ENCODE measurements at places on chromosomes 4 and X.

- no peak for DNase-seq
Observed at GRCh38 chrX:74104356-74105015, 199.5 kb upstream of the ZCCHC13 start.

DNA sequence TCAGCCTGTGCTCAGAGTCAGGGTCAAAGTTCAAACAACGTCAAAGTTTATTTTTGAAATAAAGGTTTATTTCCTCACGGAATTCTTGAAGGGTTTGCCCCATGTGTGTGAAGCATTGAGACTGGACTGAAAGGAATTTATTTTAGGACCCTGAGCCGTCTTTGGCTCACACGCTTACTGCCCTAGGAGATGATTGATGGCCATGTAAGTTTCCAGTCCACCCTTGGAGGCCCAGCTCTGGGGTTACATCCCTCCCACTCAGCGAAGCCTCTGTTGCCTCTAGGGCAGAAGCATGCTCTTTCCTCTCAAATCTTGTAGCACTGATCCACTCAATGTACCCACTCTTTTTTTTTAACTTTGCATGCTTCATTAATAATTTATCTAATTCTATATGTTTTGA is 4.5 kb upstream of the NHSL2 start:
- no peak for DNase-seq

DNA sequence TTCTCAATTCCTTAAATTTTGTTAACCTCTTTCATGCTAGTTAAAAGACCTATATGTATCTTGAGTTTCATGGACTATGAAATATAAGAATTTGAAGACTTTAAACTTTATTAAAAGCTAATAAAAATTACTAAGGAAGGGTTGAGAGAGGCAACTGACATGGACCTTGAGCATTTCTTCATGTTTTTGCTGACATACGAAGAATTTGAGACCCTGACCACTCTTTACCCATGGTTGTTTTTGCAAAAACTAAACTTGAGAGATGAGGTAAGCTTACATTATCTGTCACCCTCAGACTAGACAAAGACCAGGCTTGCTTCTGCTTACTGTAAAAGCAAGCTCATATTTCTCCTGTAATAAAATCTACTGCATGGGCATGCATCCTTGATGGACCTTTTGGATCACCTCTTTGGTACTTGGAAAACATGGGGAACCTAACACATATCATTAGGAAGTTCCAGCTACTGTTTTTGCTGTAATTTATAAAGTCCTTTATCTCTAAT is 338.2 kb upstream of the PABPC4L start:
- DNase-seq: no peak

- DNase-seq: no peak
Observed at GRCh38 chr4:1375761-1376322, 28.8 kb downstream of the UVSSA start.

- no peak for DNase-seq
Observed at GRCh38 chr4:205097-205756, 80.9 kb downstream of the ZNF718 start.

DNA sequence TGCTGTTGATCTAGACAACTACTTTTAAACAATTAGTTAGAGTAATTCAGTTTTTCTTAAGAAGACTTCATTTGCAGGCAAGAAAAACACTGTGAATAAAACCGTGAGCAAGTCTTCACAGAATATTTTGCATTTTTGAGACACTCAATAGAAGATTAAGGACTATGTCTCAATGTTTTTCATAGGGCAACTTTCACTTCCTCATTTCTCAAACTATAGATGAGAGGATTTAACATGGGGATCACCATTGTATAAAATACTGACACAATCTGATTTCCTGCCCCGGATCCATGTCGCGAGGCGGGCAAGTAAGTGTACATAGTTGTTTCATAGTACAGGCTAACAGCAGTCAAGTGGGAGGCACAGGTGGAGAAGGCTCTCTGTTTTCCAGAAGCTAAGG is 108.8 kb upstream of the IGSF1 start:
- no peak for DNase-seq

DNA sequence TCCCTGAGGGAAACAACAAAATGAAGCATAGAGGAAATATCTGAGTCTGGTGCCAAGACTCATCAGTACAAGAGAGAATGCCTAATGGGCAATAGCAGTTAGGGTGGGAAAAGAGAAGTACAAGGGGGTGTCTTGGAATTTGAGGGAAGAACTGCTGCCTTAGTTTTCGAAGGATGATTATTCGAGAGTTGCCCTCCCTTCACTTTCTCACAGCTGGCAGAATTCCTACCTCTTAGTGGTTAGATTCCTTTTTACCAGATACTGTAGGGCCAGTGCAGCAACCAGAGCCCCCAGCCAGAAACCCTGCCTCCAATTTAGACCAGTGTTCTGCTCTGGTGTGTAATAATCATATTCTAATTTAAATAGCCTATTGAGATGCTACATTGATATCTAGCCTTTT is 56.5 kb downstream of the NFKB1 start:
- DNase-seq: no peak

GRCh38 chr4:169293343-169294176 is 22.8 kb upstream of the SH3RF1 start:
- DNase-seq: no peak

- no peak for DNase-seq
Observed at GRCh38 chr4:24853142-24853541, 57.8 kb downstream of the SOD3 start.

DNA sequence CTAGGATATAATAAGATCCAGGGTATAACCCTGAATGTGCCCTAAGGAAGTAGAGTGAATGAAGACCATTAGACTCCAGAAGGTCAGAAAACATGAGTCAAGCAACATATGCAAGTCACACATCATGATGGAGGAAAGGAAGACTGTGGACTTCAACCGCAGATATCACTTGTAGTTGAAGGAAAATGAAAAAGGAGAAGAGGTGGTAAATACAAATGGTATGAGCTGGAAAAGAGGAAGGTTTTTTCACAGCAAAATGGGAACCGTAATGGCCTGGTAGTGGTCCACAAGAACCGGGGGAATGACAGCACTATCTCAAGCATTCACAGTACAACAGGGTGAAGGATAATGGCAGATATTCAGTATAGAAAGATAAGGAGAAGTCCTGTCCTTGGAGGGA is 5.2 kb upstream of the SCFD2 start:
- DNase-seq: no peak

DNA sequence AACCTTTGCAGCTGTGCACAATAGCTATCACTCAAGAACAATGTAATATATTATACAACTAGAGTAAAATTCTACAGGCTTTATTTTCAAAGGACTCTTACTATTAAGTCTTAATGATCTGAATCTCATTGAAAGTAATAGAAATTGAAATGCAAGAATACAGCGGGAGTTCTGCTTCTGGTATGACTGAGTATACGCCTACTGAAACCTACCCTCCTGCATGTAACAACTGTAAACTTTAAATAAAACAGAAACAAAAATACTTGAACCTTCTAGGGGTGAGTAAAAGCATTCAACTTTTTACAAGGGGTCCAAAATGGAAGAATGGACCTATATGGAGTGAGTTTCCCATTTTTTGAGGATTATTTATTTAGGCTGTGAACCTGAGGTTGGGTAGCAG is 13.5 kb downstream of the DCHS2 start:
- DNase-seq: no peak
